ENCODE measurements at places on chromosomes 2 and 18.

GRCh38 chr2:106098081-106098480 is 96.0 kb downstream of the UXS1 start:
- H3K36me3 ChIP-seq, result peaks cover 38% of the 10 kb centered on the region
- H3K27ac ChIP-seq, result no peak overlapping the region
- no peaks in the 10 kb centered on the region for H3K27me3 ChIP-seq
- no peak for DNase-seq

- H3K4me1 ChIP-seq, result peaks cover 14% of the 10 kb centered on the region
- no peak overlapping the region for H3K4me3 ChIP-seq
- no peak for DNase-seq
- H3K27me3 ChIP-seq, result no peaks in the 10 kb centered on the region
- H3K27ac ChIP-seq, result no peak overlapping the region
Measured at GRCh38 chr2:8526403-8526696, 155.5 kb upstream of the ID2 start.

DNA sequence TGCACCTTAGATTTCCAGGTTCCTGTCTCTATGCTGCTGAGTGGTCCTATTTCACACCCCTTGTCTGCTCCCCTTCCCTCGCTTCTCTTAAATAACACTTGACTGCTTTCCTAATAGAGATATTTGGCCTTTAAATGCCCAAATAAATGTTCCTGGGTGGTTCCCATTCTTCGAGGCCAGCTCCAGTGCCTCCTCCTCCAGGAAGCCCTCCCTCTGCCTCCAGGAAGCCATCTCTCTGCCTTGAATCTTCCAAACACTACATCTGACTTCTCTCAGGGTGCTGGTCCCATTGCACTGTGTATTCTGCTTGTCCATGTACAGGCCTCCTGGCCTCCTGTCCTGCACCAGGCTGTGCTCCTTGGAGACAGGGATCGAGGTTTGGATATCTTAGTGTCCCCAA is 14.2 kb downstream of the EHD3 start:
- H3K4me1 ChIP-seq, result no peaks in the 10 kb centered on the region
- H3K4me3 ChIP-seq, result no peak overlapping the region
- H3K36me3 ChIP-seq, result peaks cover 51% of the 10 kb centered on the region
- no peak overlapping the region for H3K27ac ChIP-seq
- no peaks in the 10 kb centered on the region for H3K27me3 ChIP-seq

DNA sequence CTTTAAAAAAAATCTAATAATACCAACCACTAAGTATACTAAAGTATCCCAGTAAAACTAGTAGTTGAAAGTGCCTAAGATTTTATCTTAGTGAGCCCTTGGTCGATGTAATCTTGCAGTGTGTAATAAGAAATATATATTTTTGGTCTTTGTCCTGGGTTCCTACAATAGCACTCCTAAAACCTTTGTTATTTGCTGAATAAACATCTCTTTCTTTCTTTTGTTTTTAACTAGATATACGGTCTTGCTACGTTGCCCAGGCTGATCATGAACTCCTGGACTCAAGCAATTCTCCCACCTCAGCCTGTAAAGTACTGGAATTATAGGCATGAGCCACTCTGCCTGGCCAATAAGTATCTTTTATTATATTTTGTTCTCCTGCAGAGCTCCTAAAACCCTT is 2.4 kb upstream of the TP53I3 start:
- no peak overlapping the region for H3K4me3 ChIP-seq
- H3K27ac ChIP-seq, result no peak overlapping the region
- peaks cover 20% of the 10 kb centered on the region for H3K4me1 ChIP-seq
- no peak for DNase-seq
- H3K36me3 ChIP-seq, result peaks cover 15% of the 10 kb centered on the region
- no peaks in the 10 kb centered on the region for H3K27me3 ChIP-seq

DNA sequence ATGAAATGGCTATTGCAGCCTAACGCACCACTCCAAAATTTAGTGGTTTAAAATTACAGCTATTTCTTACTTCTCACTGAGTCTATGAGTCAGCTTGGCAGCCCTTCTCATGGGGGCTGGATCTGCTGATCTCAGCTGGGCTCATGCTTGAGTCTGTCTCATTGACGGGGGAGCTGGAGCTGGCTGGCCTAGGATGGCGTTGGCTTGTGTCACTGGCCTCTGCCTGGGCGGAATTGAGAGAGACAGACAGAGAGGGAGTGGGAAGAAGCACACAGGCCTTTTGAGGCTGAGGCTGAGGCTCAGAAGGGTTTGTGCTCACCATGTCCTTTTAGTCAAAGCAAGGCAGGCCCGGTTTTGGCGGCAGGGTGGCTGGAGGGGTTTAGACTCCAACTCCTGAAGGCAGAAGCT is 412.1 kb upstream of the MYT1L start:
- H3K36me3 ChIP-seq, result no peaks in the 10 kb centered on the region
- H3K4me1 ChIP-seq, result peaks cover 21% of the 10 kb centered on the region
- no peak overlapping the region for H3K27ac ChIP-seq
- H3K4me3 ChIP-seq, result no peak overlapping the region

GRCh38 chr2:58042486-58042970 is 4.1 kb upstream of the VRK2 start:
- H3K4me3 ChIP-seq, result no peak overlapping the region
- H3K36me3 ChIP-seq, result no peaks in the 10 kb centered on the region
- no peak overlapping the region for H3K27ac ChIP-seq
- DNase-seq, result no peak
- peaks cover 14% of the 10 kb centered on the region for H3K4me1 ChIP-seq

- no peak for DNase-seq
- no peak overlapping the region for H3K4me3 ChIP-seq
- no peaks in the 10 kb centered on the region for H3K4me1 ChIP-seq
- H3K27me3 ChIP-seq, result no peaks in the 10 kb centered on the region
Measured at GRCh38 chr18:56851774-56852173, 200.6 kb downstream of the WDR7 start.

GRCh38 chr2:148553332-148553887 is 91.1 kb upstream of the EPC2 start:
- DNase-seq, result no peak
- H3K27ac ChIP-seq, result no peak overlapping the region
- no peaks in the 10 kb centered on the region for H3K27me3 ChIP-seq
- peaks cover 6% of the 10 kb centered on the region for H3K4me1 ChIP-seq
- no peak overlapping the region for H3K4me3 ChIP-seq

Data from spinal cord (tissue), 10 donors.